MM.1S (cell line): ENCODE measurements at places on chromosomes 2 and 18.

- DNase-seq = peak; percentile 63
These were observed 24.1 kb downstream of the PSMG2 start for GRCh38 chr18:12726774-12727550.

- peak; percentile 31 for DNase-seq
These were observed 134.8 kb upstream of the AGAP1 start for GRCh38 chr2:235358981-235359471.

DNA sequence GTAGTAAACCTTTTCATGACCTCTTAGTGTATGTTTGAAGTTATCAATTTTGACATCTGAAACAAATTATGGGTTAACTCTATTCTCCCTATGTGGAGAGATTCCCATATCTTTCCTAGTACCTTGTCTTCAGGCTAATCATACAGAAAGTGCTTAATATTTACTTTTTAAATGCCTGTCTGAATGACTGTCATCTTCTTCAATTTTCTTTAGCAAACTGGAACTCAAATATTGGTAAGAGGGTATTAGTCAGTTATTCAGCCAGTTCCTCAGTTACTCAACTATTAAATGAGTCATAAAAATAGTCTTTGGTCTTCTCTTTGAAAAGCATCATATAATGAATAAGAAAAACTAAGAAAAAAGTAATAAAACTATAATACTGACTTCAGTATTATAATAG is 1038.0 kb upstream of the PIK3C3 start:
- DNase-seq = no peak

DNA sequence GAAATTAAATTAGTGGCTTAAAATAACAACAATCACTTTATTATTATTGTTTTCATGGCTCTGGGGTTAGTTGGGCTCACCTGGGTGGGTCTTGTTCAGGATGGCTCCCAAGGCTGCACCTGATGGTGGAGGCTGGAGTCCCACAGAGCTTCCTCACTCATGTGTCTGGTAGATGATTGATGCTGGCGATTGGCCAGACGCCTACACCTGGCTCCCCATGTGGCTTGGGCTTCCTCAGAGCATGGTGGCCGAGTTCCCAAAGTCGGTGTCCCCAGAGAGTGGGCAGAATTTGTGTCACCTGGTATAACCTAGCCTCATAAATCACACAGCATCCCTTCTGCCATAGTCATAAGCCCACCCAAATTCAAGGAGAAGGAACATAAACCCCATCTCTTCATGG is 18.2 kb downstream of the DBI start:
- DNase-seq = no peak

DNA sequence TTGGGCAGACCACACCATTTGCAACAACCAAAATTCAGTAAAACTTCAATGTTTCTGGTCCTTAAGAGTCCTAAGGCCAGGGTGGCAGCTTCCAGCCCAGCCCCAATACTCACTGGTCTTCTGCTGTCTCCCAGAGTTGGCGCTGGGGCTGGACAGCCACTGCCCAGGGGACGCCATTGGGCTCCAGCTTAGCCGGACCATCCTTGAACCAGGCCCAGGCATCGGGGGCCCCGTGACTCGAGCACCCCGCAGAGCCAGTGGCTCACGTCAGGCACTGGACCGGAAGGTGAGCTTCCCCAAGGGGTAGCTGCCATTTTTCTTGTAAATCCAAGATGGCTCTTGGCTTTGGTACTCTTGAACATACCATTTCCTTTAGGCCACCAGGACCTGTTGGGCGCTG is 21.8 kb downstream of the SNED1 start:
- no peak for DNase-seq

- no peak for DNase-seq
These were observed 9.9 kb upstream of the ODC1 start for GRCh38 chr2:10457846-10458598.

DNA sequence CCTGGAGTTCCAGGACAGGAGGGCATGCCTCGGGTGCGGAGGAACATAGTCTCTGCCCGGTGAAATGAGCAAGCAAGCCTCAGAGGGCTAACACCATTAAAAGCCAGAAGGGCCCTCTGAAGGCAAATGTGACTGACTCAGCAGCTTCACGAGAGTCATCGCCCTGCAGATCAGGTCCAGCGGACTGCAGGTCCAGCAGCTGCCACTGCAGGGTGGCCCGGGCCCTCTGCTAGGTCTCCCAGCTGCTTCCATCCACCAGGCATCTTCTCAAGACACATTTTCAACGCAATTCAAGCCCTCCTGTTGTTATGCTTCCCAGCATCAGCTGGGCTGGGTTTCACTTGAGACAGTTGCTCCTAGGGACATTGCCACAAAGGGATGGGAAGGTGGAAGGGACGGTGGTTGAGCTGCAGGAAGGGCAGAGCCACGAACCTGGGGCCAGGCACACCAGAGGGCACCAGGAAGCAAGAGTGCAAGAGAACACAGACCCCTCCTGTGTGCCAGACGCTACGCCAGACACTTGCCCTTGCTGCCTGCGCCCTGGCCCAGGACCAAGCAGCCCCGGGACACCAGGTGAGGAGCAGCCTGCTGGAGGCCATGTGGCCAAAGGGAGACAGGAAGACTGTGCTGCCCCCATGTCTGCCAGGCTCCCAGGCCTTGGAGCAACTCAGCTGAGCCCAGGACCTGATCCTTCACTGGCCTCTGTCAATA is 173.0 kb downstream of the HDAC4 start:
- no peak for DNase-seq

DNA sequence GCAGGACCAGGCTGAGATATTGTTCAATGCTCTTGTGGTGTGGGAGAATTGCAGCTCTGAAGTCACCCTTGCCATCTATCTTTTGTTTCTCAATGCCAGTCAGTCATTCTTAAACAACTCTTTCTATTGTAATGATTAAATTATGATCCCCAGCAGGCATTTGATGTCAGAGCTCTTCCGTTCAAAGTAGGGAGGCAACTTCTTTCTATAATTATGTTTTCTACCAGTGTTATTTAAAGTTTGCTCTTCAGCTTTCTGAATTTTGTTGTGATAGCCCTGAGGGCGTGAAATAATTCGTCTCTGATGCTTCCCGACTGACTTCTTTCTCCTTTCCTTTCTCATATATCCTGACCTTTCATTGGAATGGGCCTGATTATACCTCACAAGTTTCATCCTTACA is 161.4 kb upstream of the KLHL14 start:
- DNase-seq = no peak

- no peak for DNase-seq
These were observed 18.2 kb upstream of the RESP18 start for GRCh38 chr2:219350710-219351221.

DNA sequence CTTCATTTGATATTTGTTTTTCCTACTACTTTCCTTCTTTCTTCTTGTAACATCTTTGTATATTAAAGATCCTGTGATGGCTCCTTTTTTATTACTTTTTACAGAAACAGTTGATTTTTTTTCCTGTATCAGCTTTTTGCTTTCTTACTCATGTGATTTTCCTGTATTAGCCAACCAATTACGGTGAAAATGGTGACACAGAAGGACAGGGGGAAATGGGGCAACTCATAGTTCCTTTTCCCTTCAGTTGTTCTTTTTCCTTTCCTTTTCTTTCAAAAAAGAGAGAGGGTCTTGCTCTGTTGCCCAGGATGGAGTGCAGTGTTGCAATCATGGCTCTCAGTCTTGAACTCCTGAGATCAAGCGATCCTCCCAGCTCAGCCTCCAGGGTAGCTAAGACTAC is 117.8 kb downstream of the ATL2 start:
- DNase-seq = no peak

DNA sequence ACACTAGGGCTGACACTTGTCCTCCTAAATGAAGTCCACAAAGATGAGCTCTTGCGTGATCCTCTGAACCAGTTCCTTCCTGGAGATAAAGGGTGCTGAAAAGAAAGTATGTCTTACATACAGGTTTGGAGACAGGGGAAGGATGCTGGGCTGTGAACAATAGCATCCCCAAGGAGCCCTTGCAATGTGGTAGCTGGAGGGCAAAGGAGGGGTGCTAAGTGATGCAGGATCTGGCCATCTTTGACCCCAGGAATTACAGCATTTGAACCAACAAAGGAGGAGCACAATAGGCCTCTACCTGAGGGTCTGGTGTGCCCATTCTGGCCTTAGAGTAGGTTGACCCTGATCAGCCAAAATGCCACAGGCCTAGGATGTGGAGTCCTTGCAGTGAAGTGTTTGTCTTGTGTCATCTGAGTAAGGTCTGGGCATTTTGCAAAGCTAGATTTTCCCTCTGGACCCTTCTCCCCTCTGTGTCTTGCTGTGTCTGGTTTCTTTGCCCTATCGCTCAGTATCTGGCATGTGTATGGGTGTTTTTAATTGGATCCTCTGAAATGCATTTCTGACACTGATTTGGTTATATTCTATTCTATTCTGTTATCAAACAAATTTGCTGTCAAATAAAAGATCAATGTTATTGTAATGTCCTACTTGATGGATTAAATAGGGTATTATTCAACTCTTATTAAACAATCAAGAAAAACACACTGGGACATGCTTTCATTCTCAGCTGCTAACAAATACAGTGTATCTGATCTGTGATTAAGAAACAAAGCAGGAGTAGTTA is 364.8 kb upstream of the MEIS1 start:
- DNase-seq = no peak

GRCh38 chr18:5630057-5630899 is 86.5 kb upstream of the EPB41L3 start:
- DNase-seq = peak; percentile 67

DNA sequence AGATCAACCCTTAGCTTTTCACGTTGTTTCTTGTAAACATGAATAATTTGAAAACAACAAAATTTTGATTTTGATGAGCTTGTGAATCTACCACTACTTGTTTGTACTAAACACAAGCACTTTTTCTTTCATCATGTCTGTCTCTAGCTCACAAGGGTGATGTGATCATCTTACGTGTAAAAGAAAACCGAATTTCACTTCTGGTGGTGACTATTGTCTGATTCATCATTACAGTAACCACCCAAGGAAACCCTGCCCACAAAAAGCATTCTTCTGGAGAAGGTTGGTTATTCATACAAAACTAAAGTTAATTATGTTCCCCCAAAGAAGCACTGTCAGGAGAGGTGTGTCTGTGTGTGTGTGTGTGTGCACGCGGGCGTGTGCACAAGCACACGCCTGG is 285.4 kb downstream of the ZNF516 start:
- no peak for DNase-seq

DNA sequence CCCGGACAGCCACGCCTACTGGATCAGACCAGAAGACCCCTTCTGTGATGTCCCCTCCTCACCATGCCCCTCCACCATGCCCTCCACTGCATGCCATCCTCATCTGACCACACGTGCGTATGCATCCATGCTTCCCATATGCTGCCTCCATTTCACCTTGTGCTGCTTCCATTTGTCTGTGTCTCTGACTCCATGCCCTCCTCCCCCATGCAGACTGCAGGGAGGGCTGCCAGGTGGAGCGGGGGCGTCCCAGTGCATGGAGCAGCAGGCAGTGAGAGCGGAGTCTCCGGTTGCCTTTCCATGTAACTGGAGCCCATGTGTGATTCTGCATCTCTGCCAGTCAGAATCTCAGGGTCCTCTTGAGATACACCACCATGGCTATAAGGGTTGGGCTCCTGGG is 52.6 kb downstream of the COA5 start:
- no peak for DNase-seq

DNA sequence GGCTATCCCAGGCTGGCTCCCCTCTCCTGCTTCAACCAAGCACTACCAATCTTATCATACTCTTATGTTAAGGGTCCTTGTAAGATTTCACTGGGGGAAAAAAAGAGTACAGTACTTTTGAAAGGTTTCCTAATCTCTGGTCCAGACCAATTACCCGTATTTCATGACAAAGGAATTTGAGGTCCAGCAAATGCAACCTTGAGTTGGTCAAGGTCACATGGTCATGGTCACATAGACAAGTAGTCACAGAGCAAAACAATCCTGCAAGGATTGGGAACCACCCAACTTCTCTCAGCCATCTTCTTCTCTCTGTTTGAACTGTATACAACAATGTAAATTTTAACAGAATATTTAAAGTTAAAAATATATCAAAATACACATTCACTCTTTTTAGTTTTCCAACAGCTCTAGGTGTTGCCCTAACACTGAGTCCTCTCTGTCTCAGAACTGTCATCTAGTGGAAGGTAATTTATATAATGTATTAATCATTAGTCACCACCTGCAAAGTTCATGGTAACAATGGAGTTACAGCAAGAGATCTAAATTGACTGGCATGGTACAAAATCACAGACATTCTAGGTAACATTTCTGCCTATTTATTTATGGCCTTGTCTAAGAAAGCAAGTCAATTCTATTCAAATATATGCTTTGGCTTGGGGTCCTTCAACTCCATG is 21.5 kb downstream of the DTNB start:
- DNase-seq = no peak

DNA sequence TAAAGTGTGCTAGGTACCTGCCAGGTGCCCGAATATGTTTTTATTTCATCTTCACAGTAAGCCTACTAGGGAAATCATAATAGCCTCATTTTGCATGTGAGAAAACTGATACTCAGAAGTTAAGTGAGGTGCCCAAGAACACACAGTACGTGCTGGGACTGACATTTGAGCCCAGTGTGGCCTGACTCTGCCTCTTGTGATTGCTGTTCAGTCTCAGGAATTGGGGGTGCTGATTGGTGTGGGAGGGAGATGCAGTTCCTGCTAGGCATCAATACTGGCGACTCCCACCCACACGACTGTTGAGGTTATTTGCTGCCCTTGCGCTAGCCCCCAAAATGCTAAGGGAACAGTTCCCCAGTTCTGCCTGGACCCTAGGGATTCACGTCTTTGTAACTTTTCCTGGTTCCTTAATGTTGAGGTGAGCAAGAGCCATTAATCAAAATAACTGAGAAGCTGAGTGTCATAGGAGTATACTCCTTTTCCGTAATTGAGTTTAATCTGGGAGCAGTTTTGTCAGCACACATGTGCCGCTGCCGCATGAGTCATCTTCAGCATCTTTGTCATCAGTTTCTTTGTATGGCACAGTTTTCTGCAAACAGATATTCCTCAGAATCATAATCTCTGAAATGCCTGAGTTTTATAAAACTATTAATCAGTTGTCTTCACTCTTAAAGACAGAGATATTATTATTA is 120.7 kb downstream of the NCK2 start:
- DNase-seq = no peak

DNA sequence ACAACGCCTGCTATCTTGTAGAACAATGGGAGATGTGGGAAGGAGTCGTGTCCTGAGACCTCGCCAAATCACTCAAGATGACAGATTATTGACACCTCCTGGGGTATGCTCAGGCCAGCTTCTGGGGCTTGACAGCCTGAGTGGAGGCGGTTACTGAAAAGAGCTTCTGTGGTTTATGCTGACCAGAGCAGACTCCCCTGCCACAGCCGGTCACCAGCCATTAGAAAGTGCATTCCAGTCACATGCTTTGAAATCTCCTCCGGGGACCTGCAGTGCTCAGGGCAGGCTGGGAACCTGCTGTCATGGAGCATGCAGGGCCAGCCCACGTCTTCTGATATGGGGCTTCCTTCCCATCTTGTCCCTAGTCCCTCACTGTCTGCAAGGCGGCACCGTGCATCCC is 215.9 kb downstream of the SEPTIN10 start:
- DNase-seq = no peak

DNA sequence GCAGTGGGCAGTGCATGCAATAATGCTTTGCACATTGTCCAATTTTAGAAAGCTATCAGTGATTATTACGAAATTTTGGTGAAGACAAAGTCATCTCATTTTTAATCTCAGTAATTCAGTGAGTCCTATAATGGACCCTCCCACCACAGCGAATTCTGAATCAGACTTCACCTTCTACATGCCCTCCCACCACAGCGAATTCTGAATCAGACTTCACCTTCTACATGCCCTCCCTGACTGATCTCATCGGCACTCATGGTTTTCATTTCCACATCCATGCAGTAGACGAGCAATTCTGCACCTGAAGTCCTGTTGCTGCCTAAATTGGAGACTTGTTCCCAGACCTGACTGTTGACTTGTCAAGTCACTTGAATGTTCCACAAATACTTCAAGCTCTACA is 522.3 kb downstream of the EIPR1 start:
- DNase-seq = no peak
